ENCODE measurements at places on chromosomes 16 and 17.

DNA sequence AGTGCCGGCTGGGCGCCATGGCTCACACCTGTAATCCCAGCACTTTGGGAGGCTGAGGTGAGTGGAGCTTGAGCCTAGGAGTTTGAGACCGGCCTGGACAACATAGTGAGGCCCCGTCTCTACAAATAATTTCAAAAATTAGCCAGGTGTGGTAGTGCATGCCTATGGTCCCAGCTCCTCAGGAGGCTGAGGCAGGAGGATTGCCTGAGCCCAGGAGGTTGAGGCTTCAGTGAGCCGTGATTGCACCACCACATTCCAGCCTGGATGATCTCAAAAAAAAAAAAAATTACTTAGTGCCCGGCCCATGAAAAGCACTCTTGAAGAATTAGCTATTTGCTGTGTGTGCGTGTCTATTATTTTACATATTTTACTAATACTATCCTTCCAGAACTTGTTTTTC is 9.6 kb downstream of the GPRC5C start:
- DNase-seq: no peak

DNA sequence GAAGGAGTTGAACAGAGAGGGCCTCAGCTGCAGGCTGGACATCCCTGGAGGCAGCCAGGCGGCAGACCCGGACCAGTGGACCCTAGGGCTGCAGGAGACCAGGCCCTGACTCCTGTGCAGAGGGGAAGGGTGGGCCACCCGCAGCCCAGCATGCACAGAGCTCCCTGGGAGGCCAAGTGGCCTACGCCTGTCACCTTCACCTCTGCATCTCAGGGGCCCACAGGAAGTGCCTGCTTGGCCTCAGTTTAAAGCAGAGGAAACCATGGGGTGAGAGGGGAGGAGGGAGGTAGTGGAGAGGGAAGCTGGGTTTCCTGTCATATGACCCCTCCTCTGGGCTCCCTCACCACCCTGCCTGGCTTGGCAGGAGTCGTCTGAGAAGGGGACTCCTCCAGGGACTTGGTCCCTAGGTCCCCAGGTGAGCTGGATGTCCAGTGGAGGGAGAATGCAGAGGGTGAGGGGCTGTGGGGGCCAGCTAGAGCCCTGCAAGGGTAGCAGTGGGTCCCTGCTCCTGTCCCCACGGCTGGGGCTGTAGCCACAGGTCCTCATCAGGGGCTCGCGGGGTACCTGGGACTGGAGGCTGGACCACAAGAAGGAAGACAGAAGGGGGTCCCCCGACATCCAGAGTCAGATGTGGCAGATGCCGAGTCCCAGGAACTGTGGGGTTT is at the start of gene TMC8:
Gene TMC8, plus strand, starts transcription at position 335 of the 665 bp plus-strand sequence. CDS start 818 bp downstream, outside the sequence.
- no peak for DNase-seq

GRCh38 chr16:26569793-26570192 is 496.9 kb upstream of the C16orf82 start:
- no peak for DNase-seq

GRCh38 chr17:20611309-20611708 is 31.8 kb downstream of the CDRT15L2 start:
- DNase-seq: no peak

GRCh38 chr17:44601539-44601938 is 44.3 kb downstream of the FZD2 start:
- DNase-seq: no peak

GRCh38 chr16:66127459-66128370 is 238.8 kb upstream of the CDH5 start:
- no peak for DNase-seq

GRCh38 chr17:51813140-51813783 is 345.3 kb downstream of the CA10 start:
- DNase-seq: no peak

- no peak for DNase-seq
Measured at GRCh38 chr16:50497592-50497991, 50.6 kb upstream of the NKD1 start.

- DNase-seq: no peak
Measured at GRCh38 chr16:57970970-57971369, at the start of gene CNGB1. Gene CNGB1, minus strand, starts transcription at chr16:57971128. Its CDS starts 3,842 bp downstream, at chr16:57967286.

DNA sequence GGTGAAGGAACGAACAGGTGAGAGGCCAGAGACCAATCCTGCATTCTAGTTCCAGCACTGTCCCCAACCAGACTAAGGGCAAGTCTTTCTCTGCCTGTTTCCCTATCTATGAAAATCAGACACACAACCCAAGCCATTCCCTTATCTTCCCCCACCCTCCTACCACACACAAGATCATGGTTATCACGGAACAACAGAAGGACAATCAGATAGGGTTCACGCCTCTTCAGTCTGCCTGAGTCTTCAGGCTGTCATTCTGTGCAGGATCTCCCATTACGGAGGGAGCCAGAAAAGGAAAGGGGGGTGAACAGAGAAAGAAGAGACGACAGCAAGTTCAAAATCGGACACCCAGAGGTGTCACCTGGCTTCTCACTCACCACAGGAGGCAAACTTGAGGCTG is 11.1 kb downstream of the TLE7 start:
- no peak for DNase-seq

GRCh38 chr16:85850344-85850880 is 48.5 kb upstream of the IRF8 start:
- no peak for DNase-seq

- DNase-seq: no peak
Measured at GRCh38 chr16:65489531-65490023, 367.7 kb upstream of the CDH11 start.

GRCh38 chr17:48546137-48546923 is 1.4 kb upstream of the HOXB2 start:
- no peak for DNase-seq

DNA sequence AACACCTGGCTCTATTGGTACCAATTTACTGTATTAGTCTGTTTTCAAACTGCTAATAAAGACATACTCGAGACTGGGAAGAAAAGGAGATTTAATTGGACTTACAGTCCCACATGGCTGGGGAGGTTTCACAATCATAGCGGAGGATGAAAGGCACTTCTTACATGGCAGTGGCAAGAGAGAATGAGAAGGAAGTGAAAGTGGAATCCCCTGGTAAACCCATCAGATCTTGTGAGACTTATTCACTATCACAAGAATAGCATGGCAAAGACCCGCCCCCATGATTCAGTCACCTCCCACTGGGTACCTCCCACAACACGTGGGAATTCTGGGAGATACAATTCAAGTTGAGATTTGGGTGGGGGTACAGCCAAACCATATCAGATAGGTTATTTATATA is 22.6 kb upstream of the GOSR1 start:
- no peak for DNase-seq

DNA sequence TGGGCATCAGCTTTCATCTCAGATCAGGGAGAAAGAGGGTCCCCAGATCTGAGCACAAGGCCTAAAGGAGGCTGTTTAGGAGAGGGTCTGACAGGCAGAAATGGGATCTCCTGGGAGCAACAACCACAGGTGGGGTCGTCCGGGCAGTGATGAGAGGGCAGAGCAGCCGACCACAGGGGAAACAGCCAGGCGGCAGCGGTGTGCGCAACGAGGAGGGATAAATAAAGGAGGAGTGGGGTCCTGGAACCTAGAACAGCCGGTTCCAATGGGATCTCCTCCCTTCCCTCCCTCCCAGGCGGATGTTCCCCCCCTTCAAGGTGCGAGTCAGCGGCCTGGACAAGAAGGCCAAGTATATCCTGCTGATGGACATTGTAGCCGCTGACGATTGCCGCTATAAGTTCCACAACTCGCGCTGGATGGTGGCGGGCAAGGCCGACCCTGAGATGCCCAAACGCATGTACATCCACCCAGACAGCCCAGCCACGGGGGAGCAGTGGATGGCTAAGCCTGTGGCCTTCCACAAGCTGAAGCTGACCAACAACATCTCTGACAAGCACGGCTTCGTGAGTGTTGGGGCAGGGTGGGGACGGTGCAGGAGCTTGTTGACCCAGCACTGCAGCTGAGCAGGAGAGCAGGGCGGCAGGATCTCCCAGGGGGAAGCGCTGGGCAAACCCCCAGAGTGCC is 1.9 kb downstream of the TBX2 start:
- no peak for DNase-seq

All from activated CD4-positive, alpha-beta T cell treated with anti-CD3 and anti-CD28 coated beads, Interleukin-2, amount 50 U/mL, for 24 hours (primary cell).